SJCRH30 (cell line): ENCODE measurements at places on chromosomes 6 and 20. TPM values are rescaled to one million over a fixed set of nuclear protein-coding genes. Genes with fewer than 3 reads are reported as not detected.

- no peaks in the 10 kb centered on the region for H3K36me3 ChIP-seq
- no peak overlapping the region for H3K27ac ChIP-seq
- DNase-seq: no peak
- H3K4me1 ChIP-seq: 0 out of 2 replicates have a peak, but pooled peaks cover 3% of the 10 kb centered on the region
Measured at GRCh38 chr6:13027207-13027606, 301.1 kb downstream of the TBC1D7 start.

DNA sequence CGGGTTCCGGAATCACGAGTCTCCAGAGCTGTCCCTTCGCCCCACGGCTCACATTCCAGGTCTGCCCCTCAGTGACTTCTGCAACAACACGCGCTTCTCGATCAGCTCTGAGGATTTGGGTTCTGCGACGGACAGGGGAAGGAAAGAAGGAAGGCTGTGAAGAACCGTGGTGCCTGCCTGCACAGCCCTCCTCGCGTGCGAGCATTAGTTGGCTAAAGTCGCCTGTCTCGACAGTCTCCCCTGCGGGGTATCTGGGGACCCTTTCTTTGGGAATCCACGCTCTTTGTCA, 23.1 kb downstream of the VPS52 start:
- H3K36me3 ChIP-seq: no peaks in the 10 kb centered on the region
- peak overlapping the region; percentile 64 for H3K4me3 ChIP-seq
- DNase-seq: no peak
- no peaks in the 10 kb centered on the region for H3K27me3 ChIP-seq
- H3K27ac ChIP-seq: peak overlapping the region; percentile 65

DNA sequence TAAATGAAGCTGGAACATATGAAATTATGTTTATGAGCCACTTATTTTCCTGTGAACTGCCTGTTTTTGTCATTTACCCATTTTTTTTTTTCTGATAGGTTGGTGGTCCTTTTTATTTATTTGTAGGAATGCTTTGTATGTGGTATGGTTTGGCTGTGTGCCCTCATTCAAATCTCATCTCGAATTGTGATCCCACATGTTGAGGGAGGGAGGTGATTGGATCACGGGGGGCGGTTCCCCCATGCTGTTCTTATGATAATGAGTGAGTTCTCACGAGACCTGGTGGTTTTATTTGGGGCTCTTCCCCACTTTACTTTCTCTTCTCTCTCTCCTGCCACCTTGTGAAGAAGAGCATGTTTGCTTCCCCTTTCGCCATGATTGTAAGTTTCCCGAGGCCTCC, 77.3 kb downstream of the CDH26 start:
- no peak overlapping the region for H3K27ac ChIP-seq
- no peaks in the 10 kb centered on the region; the same call in 1 of the 2 replicates for H3K27me3 ChIP-seq
- DNase-seq: peak; percentile 58

- peaks cover 18% of the 10 kb centered on the region for H3K27me3 ChIP-seq
- no peak overlapping the region for H3K27ac ChIP-seq
- H3K4me3 ChIP-seq: no peak overlapping the region
- no peak for DNase-seq
Measured at GRCh38 chr6:167416676-167417430, 92.0 kb downstream of the TTLL2 start.

GRCh38 chr6:148892247-148892646, 145.4 kb downstream of the UST start:
- DNase-seq: no peak
- no peak overlapping the region for H3K27ac ChIP-seq
- no peaks in the 10 kb centered on the region for H3K27me3 ChIP-seq
- no peak overlapping the region for H3K4me3 ChIP-seq
- no peaks in the 10 kb centered on the region for H3K36me3 ChIP-seq
- H3K4me1 ChIP-seq: peaks cover 10% of the 10 kb centered on the region; the same call in 1 of the 2 replicates

The UNC5CL gene
- total RNA-seq: 0.23 and 0.40 TPM in 2 replicates

The TOX2 gene
- total RNA-seq: 7.9 and 10.1 TPM in 2 replicates
